ENCODE measurements at places on chromosomes 5 and 9. TPM values are rescaled to one million over a fixed set of nuclear protein-coding genes. Genes with fewer than 3 reads are reported as not detected.
A peak's percentile ranks its signal among the peaks of the same experiment; 100 is the strongest.

The CTNND2 gene
- not detected for total RNA-seq

- H3K27ac ChIP-seq: no peak overlapping the region
- DNase-seq: no peak
- no peaks in the 10 kb centered on the region for H3K4me1 ChIP-seq
- no peak overlapping the region for H3K4me3 ChIP-seq
- H3K36me3 ChIP-seq: peaks cover 36% of the 10 kb centered on the region
These were observed 62.0 kb downstream of the DROSHA start for GRCh38 chr5:31469886-31470285.

DNA sequence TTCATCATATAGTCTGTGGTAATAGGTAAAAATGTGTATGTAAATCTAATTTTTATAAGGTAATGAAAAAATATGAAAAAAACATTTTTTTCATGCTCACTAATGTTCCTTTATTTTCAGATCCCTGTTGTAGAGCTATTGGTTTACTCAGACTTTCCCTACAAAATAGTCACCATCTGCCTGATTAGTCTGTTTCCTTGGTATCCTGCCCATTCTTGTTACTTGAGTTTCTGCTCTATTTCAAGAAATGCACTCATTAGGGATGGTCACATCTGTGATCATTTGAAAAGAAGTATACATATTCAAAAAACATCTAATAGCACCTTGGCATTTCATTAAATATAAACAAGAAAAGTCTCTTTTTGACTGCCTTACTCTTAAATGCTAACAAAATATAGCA, 21.6 kb upstream of the RASA1 start:
- H3K36me3 ChIP-seq: no peaks in the 10 kb centered on the region
- no peaks in the 10 kb centered on the region for H3K27me3 ChIP-seq
- no peak for DNase-seq
- H3K4me3 ChIP-seq: no peak overlapping the region

DNA sequence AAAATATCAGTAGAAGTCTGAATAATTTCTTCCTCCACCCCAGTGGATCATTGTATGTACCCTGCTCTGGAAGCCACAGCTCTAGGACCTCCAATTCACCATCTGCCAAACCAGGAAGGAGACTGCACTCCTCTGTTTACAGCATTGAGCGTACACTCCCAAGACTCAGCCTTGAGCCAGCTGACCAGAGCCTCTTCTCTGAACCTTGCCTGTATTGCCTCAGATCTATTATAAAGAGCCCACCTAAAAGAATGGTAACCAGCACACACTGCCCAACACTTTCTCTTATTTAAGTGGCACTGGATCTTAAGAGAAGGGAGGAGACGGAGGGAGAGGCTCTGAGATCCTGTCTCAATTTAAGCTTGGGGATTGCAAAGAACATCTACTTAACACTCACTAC, 217.8 kb upstream of the RASEF start:
- DNase-seq: no peak
- H3K27me3 ChIP-seq: no peaks in the 10 kb centered on the region
- no peaks in the 10 kb centered on the region for H3K36me3 ChIP-seq
- H3K27ac ChIP-seq: peak overlapping the region; percentile 50
- H3K4me3 ChIP-seq: peak overlapping the region; percentile 5
- peaks cover 28% of the 10 kb centered on the region for H3K4me1 ChIP-seq

GRCh38 chr9:115262477-115262876, 144.5 kb upstream of the TNC start:
- H3K4me1 ChIP-seq: no peaks in the 10 kb centered on the region
- no peak for DNase-seq
- H3K4me3 ChIP-seq: no peak overlapping the region
- H3K36me3 ChIP-seq: no peaks in the 10 kb centered on the region
